ENCODE measurements at places on chromosomes 7 and 10. TPM values are rescaled to one million over a fixed set of nuclear protein-coding genes. Genes with fewer than 3 reads are reported as not detected.

The CYP2C19 gene
- polyA plus RNA-seq = not detected

The FGFR2 gene
- polyA plus RNA-seq = 1.3 TPM

The CLRN3 gene
- polyA plus RNA-seq = not detected

The OLAH gene
- not detected for polyA plus RNA-seq

The PSMC2 gene
- polyA plus RNA-seq = 107 TPM

The FAS gene
- polyA plus RNA-seq = 41.6 TPM

The CALHM3 gene
- polyA plus RNA-seq = not detected

The KIF20B gene
- 23.8 TPM for polyA plus RNA-seq

The ITPRID1 gene
- not detected for polyA plus RNA-seq

The ANTXRL gene
- not detected for polyA plus RNA-seq

The GPR37 gene
- polyA plus RNA-seq = not detected

The CNTNAP2 gene
- not detected for polyA plus RNA-seq

The COL26A1 gene
- polyA plus RNA-seq = not detected

The PODXL gene
- 0.62 TPM for polyA plus RNA-seq

The ELFN1 gene
- polyA plus RNA-seq = 0.20 TPM

The DGKI gene
- not detected for polyA plus RNA-seq

The LRRTM3 gene
- not detected for polyA plus RNA-seq

The SORCS3 gene
- polyA plus RNA-seq = not detected

The HMX3 gene
- not detected for polyA plus RNA-seq

The MYH16 gene
- polyA plus RNA-seq = not detected

The ACSL5 gene
- 85.5 TPM for polyA plus RNA-seq

The OR2A7 gene
- polyA plus RNA-seq = 0.45 TPM

The C10orf67 gene
- polyA plus RNA-seq = 0.26 TPM
